C1 segment of cervical spinal cord (tissue), 14 donors: ENCODE measurements at places on chromosomes 6 and 20.

DNA sequence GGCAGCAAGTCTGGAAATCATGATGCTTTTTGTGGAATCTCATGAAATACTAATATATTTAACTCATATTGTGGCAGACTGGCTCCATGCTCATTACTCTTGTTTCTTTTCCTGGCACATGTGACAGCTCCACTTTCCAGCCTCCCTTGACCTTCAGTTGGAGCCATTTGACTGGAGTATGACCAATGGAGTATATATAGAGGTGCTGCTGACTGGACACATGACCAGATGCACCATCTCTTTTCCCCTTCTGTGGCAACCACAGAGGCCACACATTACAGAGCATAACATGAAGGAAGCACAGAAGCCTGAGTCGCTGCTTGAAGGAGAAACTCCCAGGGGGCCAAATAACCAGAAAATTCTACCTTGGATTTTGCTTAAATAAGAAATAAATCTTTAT is 77.4 kb downstream of the MKKS start:
- no peak for DNase-seq

DNA sequence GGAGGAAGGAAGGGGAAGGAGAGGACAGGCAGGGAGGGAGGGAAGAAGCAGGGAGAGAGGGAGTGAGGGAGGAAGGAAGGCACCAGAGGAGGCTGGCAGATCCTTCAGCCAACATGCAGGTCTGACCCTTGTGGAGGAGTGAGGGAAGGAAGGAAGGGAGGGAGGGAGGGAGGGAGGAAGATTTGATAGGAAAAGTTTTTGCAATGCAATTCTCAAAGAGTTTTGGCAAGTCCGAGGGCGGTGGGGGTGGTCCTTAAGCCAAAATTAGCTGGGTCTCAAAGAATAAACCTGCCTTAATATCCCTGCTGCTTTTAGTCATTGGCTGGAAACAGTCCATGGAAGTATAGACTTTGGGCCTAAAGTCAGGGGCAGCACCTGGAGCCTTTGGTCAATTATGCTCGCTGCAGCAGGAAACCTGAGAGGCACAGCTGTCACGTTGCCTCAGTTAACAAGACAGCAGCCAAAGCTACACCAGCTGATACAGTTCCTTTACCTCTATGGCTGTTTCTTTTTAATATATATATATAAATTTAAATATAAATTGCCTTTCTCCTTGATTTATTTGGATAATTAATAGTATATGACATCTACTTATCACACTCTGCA is 115.7 kb upstream of the RALGAPA2 start:
- DNase-seq: no peak

DNA sequence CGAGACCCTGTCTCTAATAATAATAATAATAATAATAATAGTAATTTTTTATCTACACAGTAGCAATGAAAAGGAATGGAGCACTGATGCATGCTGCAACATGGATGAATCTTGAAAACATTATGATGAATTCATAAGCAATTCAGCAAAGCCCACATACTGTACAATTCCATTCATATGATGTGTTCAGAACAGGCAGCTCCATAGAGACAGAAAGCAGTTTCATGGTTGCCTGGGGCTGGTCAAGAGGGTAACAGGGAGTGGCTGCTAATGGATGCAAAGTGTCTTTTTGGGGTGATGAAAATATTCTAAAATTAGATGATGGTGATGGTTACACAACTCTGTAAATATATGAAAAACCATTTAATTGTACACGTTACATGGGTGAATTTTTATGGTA is 43.6 kb downstream of the SLC24A3 start:
- DNase-seq: no peak

DNA sequence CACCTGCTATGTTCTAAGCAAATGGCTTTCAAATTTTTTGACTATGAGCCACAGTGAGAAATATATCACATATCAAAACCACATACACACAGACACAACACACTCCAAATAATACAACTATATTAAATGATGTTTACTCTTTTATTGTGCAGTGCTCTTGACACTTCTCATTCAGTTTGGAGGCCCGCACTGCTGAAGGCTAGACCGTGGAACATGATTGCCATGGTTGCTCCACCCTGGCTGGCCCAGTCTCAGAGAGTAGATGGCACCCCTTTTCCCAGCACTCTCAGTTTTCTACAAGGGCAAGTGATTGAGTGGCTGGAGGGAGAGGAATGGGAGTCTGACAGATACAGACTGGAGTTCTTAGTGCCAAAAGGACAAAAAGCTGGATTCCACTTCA is 86.9 kb downstream of the SH3BGRL2 start:
- DNase-seq: no peak

- no peak for DNase-seq
These were observed 101.1 kb downstream of the ATXN1 start for GRCh38 chr6:16660157-16660497.

GRCh38 chr6:161181121-161181520 is 92.7 kb downstream of the AGPAT4 start:
- no peak for DNase-seq
